ENCODE measurements at places on chromosomes 13 and 19. TPM values are rescaled to one million over a fixed set of nuclear protein-coding genes. Genes with fewer than 3 reads are reported as not detected.

SAFB2 gene
- 17.5 TPM for total RNA-seq

SSC5D gene
- 19.5 TPM for total RNA-seq

NANOS3 gene
- total RNA-seq = not detected

APOC4 gene
- total RNA-seq = not detected

CATSPERD gene
- total RNA-seq = not detected
